ENCODE measurements at places on chromosomes 1 and 21.

DNA sequence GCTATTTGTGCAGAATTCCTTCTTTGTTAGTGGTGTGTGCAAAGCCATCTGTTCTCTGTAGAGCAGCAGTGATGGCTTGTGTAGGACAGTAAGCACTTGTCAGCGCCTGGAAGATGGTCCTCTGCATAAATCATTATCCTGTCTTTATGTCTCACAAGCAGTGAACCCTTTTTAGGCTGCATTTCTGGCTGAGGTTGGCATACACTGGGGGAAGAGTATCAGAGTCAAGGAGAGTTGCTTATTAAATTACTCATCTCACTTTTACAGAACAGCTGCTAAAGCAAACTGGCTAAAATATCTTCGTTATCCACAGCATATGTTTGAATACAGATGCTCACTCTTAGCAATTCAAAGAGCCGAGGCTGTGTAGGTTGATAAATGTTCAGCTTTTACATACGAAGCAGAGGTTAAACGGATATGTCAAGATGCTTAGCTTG lies 54.6 kb upstream of the NCAM2 start:
- no peak for DNase-seq

- no peak for DNase-seq
Observed at GRCh38 chr1:160610569-160611242, 31.4 kb upstream of the CD84 start.

- no peak for DNase-seq
Observed at GRCh38 chr1:110050602-110051261, 16.3 kb downstream of the STRIP1 start.

DNA sequence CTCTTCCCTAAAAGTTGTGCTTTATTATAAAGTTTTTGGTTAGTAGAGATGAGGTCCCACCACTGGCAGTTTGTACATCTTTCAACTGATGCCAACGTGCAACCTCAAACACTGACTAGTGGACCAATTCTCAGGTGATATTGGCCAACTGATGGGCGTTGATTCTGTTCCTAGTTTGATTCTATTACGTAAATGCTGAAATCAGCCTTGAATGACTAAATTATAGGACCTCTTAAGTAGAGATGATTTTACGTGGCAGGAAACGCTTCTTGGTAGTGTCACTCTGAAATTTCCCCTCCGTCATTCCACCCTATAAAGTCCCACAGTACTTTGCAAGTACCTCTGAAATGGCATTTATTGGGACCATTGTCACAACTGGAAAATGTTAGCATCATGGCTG lies 8.8 kb upstream of the FNDC7 start:
- DNase-seq = no peak

DNA sequence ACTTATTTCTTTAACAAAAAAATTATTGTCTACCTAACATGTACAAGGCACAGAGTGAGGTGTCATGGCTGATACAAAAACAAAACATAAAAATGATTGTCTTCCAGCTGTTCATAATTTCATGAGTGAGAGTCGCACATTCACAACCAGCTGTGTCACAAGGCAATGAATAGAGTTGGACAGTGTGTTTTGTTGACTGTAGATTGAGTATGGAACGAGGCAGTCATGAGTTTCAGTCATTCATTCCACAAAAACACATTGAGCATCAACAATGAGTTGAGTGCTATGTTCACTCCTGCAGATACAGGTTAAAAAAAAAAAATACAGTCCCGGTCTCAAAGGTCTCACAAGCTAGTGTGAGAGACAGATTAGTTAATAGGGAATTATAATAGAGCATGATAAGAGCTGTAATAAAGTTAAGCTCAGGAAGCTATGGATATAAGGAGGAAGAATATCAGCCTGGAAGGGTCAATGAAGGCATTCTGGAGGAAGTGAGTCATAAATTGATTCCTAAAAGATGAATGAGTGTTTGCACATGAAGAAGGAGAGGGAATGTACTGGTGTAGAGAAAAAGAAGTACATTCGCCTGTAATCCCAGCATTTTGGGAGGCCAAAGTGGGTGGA lies 47.8 kb upstream of the ARHGAP29 start:
- DNase-seq = no peak

DNA sequence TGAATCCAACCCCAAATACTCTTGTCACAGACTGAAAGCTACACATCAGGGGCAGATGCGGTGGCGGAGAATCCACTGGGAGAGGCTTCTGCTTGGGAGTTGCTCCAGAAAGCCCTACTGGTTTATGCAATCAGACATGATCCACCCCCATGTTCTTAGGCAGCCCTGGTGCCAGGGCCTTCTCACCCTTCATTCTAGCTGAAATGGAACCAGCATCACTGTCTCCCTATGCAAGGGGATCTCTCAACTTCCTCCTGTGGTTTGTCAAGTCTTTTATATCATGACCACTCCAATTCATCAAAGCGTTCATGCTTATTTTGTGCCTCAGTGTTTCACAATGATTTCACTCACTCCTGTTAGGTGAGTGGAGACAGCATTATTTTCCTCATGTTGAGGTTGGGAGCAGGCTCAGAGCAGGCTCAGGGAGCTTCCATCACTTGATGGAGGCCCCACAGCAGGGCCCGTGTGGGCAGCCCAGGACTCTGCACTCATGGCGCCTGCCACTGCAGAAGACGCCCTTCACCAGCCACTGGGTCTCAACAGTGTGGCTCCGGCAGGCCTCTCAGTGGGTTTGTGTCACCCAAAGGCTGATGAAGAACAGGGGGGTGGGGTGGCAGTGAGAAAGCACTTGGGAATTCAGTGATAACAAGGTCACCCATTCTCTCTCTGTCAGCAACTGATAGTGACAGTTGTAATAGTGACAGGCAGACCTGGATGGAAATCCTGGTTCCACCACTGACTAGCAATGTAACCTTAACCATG lies 67.1 kb downstream of the CD58 start:
- DNase-seq = peak; percentile 30

DNA sequence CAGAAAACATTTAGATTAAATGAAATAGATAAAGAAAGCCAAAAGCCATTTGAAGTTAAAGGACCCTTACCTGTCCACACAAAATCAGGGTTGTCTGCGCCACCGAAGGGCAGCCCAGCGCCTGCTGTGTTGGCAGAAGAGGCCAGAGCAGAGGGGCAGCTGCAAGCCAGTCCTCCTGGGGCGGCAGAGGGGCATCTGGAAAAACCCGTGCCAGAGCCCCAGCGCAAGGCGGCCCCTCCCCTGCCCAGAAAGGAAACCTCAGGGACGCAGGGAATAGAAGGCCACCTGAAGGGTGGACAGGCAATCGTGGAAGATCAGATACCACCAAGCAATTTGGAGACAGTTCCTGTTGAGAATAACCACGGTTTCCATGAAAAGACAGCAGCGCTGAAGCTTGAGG lies 10.7 kb downstream of the NDUFV3 start:
- no peak for DNase-seq

GRCh38 chr1:111054656-111055055 lies 85.2 kb downstream of the DRAM2 start:
- DNase-seq = no peak

GRCh38 chr1:3393987-3394920 lies 60.2 kb upstream of the ARHGEF16 start:
- no peak for DNase-seq

DNA sequence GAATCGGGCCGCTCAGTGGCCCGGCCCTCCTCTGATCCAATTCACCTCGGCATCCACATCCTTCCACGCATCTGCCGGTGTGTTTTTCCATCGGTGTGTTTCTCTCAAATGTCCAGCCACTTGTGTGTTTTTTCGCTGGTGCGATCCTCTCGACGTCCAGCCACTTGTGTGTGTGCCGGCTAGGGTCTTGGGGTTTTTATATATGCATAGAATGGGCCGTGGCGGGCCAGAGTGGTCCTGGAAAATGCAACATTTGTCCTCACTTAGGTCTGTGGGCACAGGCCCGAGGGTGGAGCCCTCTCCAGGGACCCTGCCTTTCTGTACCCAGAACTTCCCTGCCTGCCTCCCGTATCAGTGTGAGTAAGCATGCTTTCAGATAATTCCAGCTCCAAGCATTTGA lies 1106.4 kb downstream of the AMY1C start:
- DNase-seq = no peak

GRCh38 chr1:3319874-3320245 lies 134.6 kb upstream of the ARHGEF16 start:
- DNase-seq = peak; percentile 16

DNA sequence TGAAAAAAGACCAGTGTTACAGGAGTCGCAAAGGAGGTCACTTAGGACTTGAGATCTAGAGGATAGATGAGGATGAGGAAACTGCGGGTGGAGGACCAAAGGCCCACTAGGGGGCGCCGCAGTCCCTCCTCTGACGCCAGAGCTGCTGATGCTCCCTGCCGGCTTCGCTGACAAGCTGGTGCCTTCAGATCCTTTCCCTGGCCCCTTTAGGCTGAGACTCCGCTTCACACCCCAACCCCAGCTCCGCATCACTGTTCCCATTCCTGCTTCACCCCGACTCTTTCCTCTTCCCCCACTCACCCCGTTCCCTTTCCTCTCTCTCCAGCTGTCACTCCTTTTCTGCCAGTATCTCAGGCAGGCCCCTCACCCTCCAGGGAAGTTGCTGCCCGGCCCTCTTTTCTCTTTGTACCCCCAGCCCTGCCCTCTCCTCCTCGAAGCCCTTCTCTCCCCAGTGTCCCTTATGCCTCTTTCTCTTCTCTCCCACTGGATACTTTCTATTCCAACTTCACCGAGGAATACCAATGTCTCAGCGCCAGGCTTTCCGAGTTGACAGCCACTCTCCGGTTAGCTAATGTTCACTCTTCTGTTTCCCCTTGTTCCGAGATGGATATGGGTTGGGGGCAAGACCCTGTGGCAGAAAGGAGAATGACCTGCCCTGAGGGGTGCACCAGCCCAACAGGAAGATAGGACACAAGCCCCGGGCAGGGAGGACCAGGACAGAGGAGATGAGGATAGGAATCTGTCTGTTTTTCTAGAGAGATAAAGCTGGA lies 4.5 kb downstream of the KCNJ9 start:
- DNase-seq = peak; percentile 85

- DNase-seq = no peak
Observed at GRCh38 chr21:37043818-37044217, 29.1 kb downstream of the PIGP start.

- no peak for DNase-seq
Observed at GRCh38 chr1:216600730-216601609, 122.3 kb downstream of the ESRRG start.

- DNase-seq = no peak
Observed at GRCh38 chr1:14787604-14788003, 189.1 kb downstream of the KAZN start.

- no peak for DNase-seq
Observed at GRCh38 chr1:155485222-155485621, 77.4 kb downstream of the ASH1L start.

GRCh38 chr1:223482766-223483165 lies 89.6 kb downstream of the CCDC185 start:
- DNase-seq = no peak

- no peak for DNase-seq
Observed at GRCh38 chr1:2460996-2461751, 14.9 kb upstream of the PLCH2 start.

DNA sequence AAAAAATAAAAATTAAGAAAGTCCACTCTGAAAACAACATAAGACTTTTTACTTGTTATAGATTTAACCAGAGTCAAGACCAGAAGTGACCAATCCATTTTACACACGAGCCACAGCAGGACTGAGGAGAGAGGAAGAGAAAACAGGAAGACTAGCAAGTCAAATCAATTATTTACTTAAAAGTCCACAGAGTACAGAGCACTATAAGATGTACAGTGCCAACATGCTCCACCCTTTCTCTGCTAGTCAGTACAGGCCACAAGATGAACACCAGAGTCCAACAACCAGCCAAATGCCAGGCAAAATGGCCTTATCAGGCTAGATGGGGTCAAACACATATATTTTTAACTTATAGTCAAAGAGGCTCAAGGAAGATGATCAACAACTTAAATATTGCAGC lies 19.5 kb downstream of the LUZP1 start:
- no peak for DNase-seq

GRCh38 chr1:43822040-43822690 lies 111.4 kb upstream of the ARTN start:
- DNase-seq = no peak

DNA sequence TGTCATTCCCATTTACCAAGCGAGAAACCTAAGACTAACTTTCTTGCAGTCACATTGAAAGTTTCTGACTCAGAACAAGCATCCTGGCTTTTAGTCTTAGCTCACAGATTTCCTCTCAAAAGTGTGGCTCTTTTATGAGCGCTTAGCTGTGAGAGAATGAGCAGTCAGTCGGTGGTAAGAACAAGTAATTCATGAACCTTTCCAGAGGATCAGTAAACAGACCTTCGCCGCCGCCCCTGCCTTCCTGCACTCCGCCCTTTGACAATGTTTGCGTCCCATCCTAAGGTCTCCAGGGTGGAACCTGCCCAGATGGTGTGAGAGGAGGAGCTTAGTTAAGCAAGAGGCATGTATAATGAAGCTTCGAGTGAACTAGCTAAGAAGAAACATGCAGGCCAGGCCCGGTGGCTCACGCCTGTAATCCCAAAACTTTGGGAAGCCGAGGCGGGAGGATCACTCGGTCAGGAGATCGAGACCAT lies 142.4 kb downstream of the GLUL start:
- no peak for DNase-seq

- no peak for DNase-seq
Observed at GRCh38 chr1:111886741-111887140, 102.7 kb downstream of the KCND3 start.

DNA sequence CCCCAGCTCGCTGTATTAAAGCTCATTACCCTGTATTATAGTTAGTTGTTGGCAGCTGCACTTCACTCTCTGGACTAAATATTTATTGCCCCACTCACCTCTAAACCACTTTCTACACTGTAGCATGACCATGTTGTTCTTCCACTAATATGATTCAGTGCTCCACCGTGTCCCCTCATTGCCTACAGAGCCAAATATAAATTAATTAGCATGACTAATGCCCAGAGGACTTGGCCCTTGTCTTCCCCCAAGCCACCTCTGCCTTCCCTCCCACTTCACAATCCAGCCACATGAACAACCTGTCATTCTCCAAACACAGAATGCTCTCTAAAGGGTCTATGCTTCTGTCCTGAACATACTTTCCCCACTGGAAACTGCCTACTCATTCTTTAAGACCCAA lies 276.5 kb downstream of the PLPP3 start:
- DNase-seq = no peak

DNA sequence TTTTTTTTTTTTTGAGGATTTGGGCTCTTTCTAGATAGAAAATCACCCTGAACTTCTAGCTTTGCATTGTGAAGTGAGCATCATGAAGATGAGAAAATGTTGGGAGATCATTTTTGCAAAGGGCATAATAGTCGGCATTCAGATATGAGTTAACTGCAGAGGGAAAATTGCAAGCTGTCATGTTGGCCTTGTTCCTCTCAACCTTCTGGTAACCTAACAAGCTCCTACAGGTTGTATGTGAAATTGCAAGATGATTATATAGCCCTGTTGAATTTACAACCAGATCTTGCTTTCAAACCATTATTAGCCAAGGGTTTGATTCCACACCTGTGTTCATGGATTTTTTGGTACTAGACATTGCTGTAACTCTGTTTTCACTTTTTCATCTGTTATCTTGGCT lies 2.2 kb downstream of the ELOA start:
- no peak for DNase-seq

GRCh38 chr1:111140680-111140967 lies 601 bp downstream of the CEPT1 start:
- DNase-seq = no peak

Data from CD4-positive, alpha-beta T cell treated with Interleukin-6 for 4 hours (primary cell).